T follicular helper cell (primary cell): ENCODE measurements at places on chromosomes 5 and 9.

GRCh38 chr5:156444753-156445291 lies 117.9 kb downstream of the SGCD start:
- DNase-seq: no peak

DNA sequence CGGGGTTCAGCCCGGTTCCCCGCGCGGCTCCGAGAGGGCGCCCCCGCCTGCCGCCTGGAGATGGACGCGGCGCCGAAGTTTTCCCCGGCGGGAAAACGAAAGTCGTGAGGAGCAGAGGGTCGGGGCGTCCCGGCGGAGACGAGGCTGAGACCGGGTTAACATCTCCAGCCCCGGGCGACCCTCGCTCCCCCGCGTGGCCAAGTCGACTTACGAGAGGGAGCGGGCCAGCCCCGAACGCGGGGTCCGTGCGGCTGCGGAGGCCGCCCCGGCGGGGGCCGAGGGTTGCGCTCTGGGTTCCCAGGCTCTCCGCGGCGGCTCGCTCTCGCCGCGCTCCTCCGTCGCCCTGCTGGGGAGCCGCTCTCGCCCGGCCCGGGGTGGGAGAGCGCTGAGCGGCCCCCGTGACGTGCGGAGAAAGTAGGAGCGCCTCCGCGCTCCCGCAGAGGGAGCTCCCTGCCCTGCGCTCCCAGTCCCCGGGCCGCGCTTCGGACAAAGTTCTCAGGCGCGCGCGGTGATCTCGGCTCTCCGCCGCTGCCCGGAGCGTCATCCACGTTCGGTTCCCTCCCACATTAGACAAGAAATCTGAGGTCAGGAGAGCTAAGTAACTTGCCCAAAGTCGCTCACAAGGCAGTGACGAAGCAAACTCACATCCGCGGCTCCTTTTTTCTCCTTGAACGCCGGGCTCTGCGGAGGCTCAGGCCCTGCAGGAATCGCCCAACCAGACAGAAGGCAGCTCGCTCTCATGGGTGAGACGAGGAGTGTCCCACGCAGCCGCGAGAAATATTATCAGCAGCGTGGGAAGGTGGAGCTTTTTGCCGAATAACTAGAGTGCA lies 1.2 kb upstream of the GCNT4 start:
- peak; percentile 51 for DNase-seq

DNA sequence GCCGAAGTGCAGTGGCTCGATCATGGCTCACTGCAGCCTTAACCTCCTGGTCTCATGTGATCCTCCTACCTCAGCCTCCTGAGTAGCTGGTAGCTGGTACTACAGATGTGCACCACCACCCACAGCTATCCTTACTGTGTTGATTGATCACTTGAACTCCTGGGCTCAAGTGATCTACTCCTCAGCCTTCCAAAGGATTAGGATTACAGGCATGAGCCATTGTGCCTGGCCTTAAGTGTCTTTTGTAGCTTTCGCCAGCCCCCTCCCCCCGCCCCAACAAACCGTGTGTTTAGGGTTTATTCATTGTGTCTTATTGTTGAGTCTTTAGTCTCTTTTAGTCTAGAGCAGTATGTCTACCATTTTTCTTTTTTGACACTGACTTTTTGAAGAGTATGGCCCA lies 33.1 kb downstream of the SPIN1 start:
- DNase-seq: no peak

GRCh38 chr5:39424736-39425637 lies at the start of gene DAB2:
DAB2 (minus strand) TSS chr5:39424980; CDS start chr5:39394320, 30,660 bp downstream.
- DNase-seq: no peak

DNA sequence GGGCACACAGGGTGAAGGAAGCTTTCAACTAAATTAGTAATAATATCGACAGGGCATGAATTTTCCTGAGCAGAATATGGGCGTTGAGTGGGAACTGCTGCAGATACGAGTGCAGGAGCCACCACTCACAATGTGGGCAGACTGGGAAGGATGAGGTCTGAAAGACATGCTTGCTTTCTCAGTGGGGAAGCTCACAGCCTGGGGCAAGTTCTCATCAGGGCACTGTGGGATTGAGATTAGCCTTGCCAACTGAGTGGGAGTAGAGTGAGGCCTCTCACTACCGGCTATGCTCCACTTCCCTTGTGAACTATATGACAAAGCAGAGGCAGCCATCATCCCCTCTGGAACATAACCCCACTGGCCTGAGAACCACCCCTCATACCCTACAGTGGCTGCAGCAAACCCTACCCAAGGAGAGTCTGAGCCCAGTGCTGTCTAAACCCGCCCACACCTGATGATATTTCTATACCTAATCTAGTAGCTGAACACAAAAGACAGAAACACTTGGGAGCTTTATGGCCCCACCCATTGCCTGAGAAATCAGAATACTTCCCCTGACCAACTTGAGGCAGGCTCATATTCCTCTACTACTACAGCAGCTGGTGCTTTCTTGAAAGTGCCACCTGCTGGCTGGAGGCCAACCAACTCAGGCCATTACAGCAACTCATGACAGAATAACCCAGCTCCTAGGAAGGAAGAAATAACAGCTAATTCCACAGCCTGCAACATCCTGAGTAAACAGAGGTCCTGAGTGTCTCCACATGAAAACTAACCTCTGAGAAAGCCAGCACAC lies 173.7 kb upstream of the SPEF2 start:
- DNase-seq: no peak

DNA sequence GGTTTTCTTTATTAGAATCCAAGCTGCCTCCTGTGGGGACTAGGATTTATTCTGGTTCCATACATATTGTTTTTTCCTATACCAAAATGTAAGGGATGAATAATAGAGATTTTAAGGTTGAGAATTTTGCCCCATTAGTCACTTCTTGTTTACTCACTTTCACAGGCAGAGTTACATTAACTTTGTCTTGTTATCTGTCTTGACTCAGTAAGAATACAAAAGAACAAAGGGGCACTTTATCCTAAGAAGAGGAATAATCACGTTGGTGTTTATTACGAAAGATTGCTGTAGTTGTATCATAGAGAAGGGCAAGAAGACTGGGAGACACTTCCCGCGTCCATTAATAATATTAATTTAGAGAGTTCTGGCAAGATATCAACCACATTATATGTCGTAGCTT lies 599.7 kb upstream of the FTMT start:
- DNase-seq: no peak

DNA sequence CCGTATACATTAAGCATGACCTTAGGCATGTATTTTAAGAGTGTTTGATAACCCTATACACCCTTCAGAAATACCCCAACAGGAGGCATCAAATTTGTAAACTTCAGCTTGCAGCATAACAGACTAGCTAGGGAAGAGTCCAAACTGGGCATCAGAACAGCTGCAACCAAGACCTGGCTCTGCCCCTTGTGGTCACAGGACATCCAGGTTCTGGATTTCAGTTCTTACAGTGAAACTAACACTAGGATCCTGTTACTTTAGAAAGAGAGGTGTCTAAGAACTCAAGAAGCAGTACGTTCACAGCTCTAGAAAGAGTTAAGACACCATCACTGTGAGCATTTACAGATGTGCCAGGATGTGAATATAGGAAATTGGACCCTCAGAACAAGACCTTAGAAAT lies 229.8 kb downstream of the BNC2 start:
- DNase-seq: no peak

- no peak for DNase-seq
Observed at GRCh38 chr9:93200449-93200742, 16.5 kb downstream of the WNK2 start.

- no peak for DNase-seq
Observed at GRCh38 chr9:104286799-104287198, 192.7 kb downstream of the SMC2 start.

GRCh38 chr5:168214886-168215285 lies 76.6 kb upstream of the WWC1 start:
- DNase-seq: no peak

- DNase-seq: no peak
Observed at GRCh38 chr9:97559111-97559514, 57.6 kb downstream of the TMOD1 start.

DNA sequence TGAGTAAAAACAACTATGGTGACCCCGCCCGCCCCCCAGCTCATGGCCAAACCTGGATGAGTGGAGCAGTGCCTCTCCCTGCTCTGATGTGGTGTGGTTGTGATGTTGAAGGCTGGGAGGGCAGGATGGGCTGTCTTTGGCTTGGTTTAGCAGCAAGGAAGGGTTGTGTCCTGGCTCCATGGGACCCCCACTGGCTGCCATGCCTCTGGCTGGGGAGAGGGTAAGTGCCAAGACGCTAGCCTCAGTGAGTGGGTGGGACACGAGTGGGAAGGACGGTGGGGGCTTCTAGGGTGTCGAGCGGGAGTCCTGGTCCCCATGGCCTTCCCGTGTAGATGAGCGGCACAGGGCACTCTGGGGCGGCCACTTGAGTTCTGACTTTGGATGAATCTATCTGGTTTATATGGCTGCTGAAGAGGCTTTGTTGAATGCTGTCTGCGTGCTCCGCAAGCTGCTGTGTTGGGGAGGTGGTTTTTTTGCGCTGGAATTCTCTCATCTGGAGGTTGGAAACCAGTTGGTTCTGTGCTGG lies 50.4 kb downstream of the DAB2IP start:
- no peak for DNase-seq

- peak; percentile 92 for DNase-seq
Observed at GRCh38 chr5:43008363-43009153, 31.6 kb downstream of the ANXA2R start.

DNA sequence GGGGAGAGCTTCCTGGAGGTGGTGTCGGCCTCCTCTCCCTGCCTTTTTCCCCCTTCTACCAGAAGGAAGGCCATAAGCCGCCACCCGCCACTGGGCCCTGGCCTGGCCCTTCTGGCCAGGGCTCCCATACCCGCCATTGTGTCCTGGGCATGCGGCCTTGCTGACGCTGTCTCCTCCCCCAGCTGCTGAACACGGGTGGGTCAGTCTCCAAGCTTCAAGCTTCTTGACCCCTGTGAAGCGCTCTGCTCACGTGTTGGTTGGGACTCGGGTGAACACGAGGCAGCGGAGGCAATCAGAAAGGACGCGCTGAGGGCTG lies 24.2 kb upstream of the UBAC1 start:
- no peak for DNase-seq

DNA sequence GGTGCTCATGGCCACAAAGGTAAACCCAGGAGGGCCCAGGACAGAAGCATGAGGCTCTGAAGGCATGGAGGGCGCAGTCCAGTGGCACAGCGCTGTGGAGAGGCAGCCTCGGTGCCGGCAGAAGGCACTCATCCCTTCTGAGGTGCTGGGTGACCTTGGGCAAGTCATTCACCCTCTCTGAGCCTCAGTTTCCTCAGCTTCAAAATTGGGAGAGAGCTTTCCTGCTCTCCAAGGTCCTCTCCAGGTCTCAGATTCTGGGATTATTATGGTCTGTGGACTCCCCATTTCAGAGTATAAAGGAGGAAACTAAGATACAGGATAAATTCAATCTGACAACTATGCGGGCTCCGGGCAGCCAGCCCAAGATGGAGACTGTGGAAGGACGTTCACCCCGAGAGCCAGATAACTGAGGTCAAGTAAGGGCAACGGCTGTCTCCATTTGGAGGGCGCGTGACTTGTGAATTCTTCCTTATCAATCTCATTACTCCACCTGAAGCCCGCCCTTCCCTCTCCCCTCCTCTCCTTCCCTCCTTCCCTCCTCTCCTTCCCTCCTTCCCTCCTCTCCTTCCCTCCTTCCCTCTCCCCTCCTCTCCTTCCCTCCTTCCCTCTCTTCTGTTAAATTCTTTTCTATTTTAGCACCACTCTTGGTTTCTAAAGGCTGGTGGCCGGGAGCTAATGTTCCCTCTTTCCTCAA lies 58.1 kb downstream of the LRSAM1 start:
- DNase-seq: no peak

DNA sequence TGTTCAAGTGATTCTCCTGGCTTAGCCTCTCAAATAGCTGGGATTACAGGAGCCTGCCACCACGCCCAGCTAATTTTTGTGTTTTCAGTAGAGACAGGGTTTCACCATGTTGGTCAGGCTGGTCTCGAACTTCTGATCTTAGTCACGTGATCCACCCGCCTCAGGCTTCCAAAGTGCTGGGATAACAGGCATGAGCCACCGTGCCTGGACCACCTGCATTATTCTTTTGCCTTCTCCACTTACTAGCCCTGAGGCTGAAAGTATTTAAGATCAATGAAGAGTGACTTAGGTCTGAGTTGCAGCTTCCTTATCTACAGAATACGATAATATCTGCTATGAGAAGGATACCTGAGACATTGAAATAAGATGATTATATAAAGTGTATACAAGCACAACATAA lies 123.9 kb downstream of the LMNB1 start:
- DNase-seq: no peak
